ENCODE measurements at places on chromosomes 6 and 20. TPM values are rescaled to one million over a fixed set of nuclear protein-coding genes. Genes with fewer than 3 reads are reported as not detected.
A peak's percentile ranks its signal among the peaks of the same experiment; 100 is the strongest.

DNA sequence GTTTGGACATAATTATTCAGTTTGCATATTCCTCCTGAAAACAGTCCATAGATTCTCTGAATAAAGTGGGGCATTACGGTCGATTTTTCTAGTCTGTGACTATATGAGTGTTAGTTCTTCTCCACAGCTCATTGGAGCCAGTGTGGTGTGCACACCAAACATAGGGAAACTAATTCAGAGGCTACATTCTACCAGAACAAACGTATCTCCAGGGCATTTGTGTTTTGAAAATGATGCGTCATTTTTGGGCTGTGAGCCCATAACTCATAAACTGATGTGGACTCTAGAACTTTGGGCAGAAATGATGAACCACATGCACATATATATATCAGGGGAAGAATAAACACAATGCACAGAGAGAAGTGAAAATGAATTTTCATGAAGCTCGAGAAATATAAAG lies 41.8 kb downstream of the C6orf58 start:
- DNase-seq, result no peak

- DNase-seq, result no peak
These were observed 79.5 kb downstream of the RNF182 start for GRCh38 chr6:14004258-14004657.

The TRIM31 gene
- 0.11 TPM for total RNA-seq

The C6orf163 gene
- total RNA-seq, result 2.0 TPM

GRCh38 chr6:43812850-43813578 lies 43.0 kb downstream of the VEGFA start:
- no peak for DNase-seq

The TFAP2C gene
- total RNA-seq, result 23.7 TPM

DNA sequence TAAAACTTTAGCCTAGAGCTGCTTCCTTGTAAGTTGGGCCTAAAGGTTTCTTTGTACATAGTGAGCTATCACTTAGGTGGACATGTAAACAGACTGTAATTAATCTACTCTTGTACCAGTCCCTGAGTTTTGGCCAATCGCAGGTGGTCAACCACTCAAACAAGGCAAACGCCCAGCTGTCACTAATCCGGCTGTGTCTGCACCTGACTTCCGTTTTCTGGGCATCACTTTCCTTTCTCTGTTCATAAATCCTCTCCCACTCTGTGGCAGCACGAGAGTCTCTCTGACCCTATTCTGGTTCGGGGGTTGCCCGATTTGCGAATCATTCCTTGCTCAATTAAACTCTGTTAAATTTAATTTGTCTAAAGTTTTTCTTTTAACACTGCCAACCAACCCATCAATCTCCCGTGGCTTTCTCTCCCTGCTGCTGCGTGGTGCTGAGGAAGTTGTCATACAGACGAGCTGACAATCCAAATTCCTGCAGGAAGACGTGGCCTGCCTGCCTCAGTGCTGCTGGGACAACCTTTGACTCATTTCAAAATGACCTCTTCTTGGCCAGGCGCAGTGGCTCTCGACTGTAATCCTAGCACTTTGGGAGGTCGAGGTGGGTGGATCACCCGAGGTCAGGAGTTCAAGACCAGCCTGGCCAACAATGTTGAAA lies 206.3 kb downstream of the QKI start:
- DNase-seq, result no peak

DNA sequence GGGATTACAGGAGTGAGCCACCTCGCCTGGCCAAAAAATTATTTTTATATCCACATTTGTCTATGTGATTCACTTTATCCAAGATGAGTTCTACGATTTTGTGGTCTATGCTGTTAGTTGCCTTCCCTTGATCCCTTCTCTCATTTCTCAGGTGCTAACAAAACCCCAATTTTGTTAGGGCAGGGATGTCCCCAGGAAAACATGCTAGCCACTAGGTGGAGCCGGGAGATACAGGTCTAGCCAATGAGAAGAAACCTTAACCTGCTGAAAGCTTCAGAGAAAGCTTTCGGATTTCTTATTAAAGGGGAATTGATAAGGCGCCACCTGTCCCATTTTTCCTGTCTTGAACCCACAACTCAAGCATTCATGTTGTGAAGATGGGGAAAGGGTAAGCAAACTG lies 167.4 kb upstream of the OLIG3 start:
- DNase-seq, result peak; percentile 63

GRCh38 chr6:125277838-125278237 lies 23.9 kb downstream of the HDDC2 start:
- no peak for DNase-seq
